ENCODE measurements at places on chromosomes 4 and X. TPM values are rescaled to one million over a fixed set of nuclear protein-coding genes. Genes with fewer than 3 reads are reported as not detected.

- no peak overlapping the region for H3K4me3 ChIP-seq
- no peaks in the 10 kb centered on the region for H3K27me3 ChIP-seq
- peak; percentile 35 for DNase-seq
- H3K36me3 ChIP-seq: no peaks in the 10 kb centered on the region
Observed at GRCh38 chr4:80913381-80913780, 117.1 kb upstream of the BMP3 start.

The NAA11 gene
- total RNA-seq: not detected

The SSX4 gene
- not detected for total RNA-seq

DNA sequence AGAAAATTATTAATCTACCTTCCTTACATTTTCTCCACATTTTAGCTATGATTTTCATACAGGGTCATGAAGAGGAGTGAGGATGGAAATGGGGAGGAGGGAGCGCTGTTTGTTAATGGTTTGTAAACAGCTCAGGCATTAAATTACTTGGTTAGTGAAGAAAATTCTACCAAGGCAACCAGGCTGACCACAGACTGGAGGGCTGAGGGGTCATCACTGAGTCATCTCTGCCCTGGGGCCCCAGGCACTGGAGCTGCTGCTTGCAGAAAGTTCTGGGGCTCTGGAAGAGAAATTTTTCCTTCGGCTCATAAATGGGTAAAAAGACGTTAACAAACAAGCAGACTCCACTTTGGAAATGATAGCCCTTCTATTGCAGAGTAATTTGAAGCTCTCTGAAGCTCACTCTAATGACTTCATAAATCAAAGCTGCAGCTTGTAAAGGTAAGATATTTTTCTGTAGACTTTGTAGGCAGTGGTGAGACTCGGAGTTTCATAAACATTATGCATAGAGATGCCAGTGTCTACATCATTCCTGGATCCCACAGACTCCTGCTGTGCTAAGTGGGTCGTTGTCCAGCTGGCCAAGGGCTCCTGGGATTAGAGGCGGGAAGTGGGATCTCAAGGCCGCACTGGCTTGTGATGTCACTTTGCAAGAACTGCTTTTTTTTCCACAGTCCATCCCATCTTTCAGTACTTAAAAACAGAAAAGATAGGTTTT, 159.6 kb downstream of the PTTG2 start:
- no peak for DNase-seq
- H3K4me1 ChIP-seq: peaks cover 6% of the 10 kb centered on the region
- no peak overlapping the region for H3K4me3 ChIP-seq
- no peaks in the 10 kb centered on the region for H3K27me3 ChIP-seq
- H3K27ac ChIP-seq: no peak overlapping the region
- H3K36me3 ChIP-seq: peaks cover 20% of the 10 kb centered on the region

The P2RY8 gene
- 10.6 TPM for total RNA-seq

The APOOL gene
- 23.3 TPM for total RNA-seq

GRCh38 chrX:387729-388128, 1.0 kb upstream of the PPP2R3B start:
- H3K4me3 ChIP-seq: peak overlapping the region; percentile 82
- H3K36me3 ChIP-seq: no peaks in the 10 kb centered on the region
- peak overlapping the region; percentile 94 for H3K27ac ChIP-seq
- H3K4me1 ChIP-seq: peaks cover 9% of the 10 kb centered on the region
